Left cardiac atrium (tissue), 4 donors: ENCODE measurements at places on chromosomes 12 and 14. TPM values are rescaled to one million over a fixed set of nuclear protein-coding genes. Genes with fewer than 3 reads are reported as not detected.

GRCh38 chr12:12799163-12799920, 13.8 kb upstream of the DDX47 start:
- no peak for DNase-seq

- no peak for DNase-seq
Observed at GRCh38 chr12:68912916-68913315, 20.1 kb downstream of the CPM start.

DNA sequence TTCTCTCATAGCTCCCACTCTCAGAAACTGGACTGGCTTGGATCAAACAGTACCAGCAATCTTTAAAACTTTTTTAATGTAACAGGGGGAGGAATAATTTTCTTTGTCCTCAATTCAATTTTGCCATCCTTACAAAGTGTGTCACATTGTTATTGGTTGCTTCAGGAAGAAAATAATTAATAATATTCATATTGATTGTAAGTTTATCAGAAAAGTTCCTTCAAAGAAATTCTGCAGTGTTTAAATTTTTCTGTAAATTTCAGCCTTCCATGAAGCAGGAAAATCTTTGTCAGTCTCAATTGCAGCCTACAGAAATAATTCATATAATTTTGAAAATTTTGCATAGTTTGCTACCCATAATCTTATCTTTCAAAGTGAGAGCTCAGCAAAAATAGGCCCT, 1119.1 kb upstream of the ATXN7L3B start:
- no peak for DNase-seq

DNA sequence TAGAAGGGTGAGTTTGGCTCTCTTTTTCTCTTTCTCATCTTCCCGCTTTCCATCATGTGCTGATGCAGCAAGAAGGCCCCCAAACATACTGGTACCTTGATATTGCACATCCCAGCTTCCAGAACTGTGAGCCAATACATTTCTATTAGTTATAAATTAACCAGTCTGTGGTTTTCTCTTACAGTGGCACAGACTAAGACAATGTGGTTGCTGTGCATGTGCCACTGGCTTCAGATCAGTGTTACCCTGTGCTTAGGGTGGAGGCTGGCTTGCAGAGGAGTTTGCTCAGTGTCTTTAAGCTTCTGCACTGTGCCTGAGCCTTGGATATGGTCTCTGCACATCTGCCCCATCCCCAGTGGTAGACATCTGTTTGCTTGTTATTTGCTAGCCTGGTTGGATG, 5.5 kb downstream of the IFI27L2 start:
- DNase-seq, result no peak

The CREBL2 gene
- 21.0 TPM for total RNA-seq
